ENCODE measurements at places on chromosomes 7 and 10.

- DNase-seq = no peak
Measured at GRCh38 chr10:85149766-85150165, 821.4 kb downstream of the CCSER2 start.

GRCh38 chr7:148021507-148022045 lies 569.0 kb upstream of the C7orf33 start:
- no peak for DNase-seq

DNA sequence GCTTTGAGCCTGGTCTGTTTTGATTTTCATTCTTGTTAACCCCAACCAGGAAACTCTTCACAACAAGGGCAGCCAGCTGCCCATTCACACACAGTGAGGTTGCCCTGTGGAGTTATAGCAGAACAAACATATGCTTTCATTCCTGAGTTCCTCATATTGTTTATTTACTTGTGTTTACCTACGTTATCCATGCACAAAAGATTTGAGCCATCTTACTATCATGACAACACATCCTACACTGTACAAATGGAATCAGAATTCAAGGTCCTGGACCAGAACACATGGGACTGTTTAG lies 21.7 kb upstream of the BMPER start:
- no peak for DNase-seq

GRCh38 chr7:108026647-108027046 lies 23.7 kb upstream of the LAMB1 start:
- peak; percentile 39 for DNase-seq

GRCh38 chr10:116699471-116700150 lies 42.8 kb downstream of the HSPA12A start:
- no peak for DNase-seq

GRCh38 chr7:110854651-110855050 lies 236.3 kb upstream of the LRRN3 start:
- no peak for DNase-seq

DNA sequence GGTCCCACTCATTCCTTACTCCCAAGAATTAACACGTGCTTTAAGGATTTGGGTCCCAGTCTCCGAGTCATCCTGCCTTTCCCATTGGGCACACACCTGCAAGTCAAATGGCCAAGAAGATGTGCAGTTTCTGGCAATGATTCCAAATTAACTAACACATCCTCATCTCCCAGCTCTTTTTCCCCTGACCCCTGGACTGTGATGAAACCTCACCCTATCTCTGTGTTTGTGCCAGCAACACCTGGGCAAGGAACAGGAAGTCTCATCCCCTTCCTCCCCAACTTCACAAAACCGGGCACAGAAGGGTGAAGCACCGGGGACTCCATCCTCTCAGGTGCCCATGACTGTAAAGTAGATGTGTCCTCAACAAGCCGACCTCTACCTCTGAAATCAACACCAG lies 54.8 kb downstream of the PLXNA4 start:
- no peak for DNase-seq

DNA sequence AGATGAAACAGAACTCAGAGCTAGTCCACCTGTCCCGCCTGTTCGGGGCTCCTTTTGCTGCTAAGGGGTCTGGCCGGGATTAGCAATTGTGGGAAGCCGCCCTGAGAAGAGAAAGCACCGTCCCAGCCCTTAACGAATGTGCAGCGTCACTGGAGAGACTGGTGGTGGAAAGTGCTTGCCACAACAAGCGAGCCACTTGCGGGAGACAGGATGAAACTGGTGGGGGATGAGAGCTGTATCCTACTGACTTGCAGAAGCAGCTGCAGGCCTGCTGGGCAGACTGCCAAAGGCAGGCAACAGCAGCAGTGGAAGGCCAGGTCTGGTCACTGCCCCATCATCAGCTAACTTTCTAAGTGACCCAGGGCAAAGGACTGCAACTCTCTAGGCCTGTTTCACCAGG lies 95.4 kb downstream of the FAM53B start:
- peak; percentile 29 for DNase-seq

DNA sequence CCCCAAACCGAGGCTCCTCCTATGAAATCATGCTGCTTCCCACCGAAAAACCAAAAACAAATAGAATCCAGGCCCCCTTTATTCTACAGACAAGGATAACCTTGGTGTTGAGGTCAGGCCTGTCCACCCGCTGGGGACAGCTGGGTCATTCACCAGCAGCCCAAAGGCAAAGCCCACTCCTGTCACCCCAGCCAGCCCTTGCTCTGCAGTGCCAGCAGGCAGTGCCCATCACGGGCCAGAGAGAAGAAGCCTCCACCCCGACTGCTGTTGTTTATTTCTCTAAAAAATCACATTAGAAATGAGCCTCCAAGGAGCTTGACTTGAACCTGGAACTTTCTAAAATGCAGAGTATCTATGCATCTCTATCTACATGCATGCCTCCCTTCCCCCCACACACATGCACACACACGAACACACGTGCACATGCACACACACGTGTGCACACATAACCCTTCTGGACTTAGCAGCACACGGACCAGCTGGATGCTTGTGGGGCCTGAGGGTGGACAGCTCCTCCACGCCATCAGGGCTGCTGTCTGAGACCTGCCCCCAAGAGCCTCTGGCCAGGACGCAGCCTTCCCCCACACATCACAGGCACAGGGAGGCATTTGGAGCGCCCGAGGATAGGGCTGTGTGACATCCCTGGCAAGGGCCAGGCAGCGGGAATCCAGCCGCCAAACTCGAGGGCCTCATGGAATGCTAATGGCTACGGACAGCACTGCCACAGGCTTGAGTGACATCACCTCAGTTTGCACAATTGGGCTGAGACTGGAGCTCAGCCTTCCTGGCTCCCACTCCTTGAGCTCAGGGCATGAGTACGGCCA lies 22.8 kb downstream of the PRKAG2 start:
- DNase-seq = peak; percentile 13

- DNase-seq = no peak
Measured at GRCh38 chr10:129023082-129023481, 444.0 kb upstream of the MGMT start.
